Neural crest cell (in vitro differentiated cells): ENCODE measurements at places on chromosomes 2 and 18.
A peak's percentile ranks its signal among the peaks of the same experiment; 100 is the strongest.

GRCh38 chr2:148813603-148814065, 61.4 kb upstream of the KIF5C start:
- DNase-seq: no peak

GRCh38 chr2:102424754-102425153, 1.8 kb downstream of the IL18RAP start:
- DNase-seq: no peak

DNA sequence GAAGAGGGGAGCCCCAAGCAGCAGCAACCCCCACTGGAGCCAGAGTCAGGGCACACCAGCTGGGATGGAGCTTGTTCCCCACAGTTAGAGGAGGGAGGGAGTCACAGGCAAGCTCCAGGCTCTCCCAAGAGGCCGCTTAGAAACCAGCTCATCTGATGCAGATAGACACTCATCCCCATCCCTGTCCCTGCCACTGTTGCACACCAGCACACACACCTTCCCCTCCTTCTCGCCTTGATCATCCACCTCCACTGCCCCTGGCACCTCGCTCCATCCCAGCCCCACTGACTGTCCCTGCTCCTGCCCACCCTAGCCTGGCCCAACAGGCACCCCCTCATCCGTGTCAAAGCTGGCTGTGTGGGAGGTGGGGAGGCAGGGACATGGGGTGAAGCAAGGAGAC, 1.5 kb upstream of the RUFY4 start:
- DNase-seq: no peak

DNA sequence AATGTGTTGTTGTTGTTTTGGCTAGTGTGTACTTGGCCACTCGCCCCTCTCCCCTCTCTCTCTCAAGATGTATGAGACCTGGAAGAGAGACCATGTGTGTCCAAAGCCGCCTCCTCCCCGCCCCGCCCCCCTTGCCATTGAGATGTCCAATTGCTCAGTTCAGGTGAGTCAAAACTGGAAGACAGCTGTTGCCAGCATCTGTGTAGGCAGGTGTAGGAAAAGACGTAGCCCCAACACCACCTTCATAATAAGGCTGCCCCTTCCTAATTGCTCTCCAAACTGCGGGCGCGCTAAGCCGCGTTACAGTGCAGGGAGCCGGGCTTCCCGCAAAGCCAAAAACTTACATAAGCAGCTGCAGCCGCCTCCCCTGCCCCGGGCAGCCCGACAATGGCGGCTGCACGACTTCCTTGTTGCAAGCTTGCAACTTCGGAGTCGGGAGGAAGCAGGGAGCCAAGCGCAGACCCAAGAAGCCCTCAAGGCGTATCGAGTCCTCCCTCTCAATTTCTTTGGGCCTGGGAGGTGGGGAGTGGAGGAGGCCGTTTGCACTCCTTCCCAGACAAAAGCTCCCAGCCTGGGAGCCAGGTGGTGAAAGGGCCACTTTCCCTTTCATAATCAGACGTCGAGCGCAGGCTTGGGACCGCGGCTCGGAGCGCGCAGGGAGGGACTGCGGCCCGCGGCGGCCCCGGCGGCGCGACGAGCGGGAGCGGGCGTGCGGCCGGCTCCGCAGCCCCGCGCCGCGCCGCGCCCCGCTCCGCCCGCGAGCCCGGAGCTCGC, 882 bp downstream of the ZBTB14 start:
- peak; percentile 46 for DNase-seq

GRCh38 chr2:74789271-74789670, 44.7 kb upstream of the HK2 start:
- no peak for DNase-seq

- DNase-seq: no peak
These were observed 872.0 kb upstream of the CNTNAP5 start for GRCh38 chr2:123153041-123153440.

GRCh38 chr18:62702259-62702658, 13.1 kb upstream of the PHLPP1 start:
- DNase-seq: no peak

DNA sequence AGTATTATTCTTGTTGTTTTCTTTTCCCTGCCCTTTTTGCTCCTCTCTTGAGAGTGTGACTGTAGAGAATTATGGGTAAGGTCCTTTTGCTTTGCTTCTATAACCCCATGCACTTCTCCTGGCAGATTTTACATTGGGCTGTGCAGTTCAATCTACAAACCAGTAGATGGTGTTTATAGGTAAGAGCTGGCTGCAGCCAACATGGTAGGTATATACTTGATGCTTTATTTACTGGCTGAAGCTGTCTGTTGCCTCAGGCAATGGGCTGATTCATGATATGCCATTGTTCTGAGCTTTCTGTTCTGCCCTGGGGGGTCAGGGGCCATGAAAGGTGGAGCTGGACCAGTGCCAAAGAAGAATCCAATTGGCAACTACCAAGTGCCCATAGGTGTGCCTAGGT, 48.3 kb upstream of the MYL1 start:
- DNase-seq: no peak

GRCh38 chr2:56204556-56204955, 20.8 kb downstream of the CCDC85A start:
- DNase-seq: no peak

DNA sequence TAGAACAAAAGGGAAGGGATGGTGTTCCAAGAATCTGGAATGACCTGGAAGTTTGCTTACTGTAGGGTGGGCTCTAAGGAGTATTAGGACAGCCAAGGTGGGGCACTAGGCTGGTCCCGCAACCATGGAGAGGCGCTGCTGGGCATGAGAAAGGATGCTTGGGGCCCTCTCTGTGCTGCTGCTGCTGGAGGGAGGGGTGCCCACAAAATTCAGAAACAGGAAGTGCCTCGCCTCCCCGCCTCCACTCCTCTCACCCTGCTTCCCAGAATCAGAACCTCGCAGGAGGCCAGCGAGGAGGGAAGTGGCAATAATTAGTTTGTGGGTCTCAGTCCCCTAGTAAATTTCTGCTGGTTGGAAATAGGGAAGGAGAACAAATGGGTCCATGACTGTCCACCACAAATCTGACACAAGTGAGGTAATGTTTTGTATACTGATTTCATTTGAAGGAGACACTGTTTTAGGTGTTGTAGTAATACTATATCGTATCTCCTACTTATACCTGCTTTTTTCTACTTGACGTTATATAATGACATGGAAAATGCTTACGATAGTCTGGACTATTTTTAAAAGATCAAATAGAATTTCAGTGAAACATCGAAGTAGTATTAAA, 7.9 kb upstream of the PDCL3 start:
- no peak for DNase-seq
